ENCODE measurements at places on chromosomes 1 and 21. TPM values are rescaled to one million over a fixed set of nuclear protein-coding genes. Genes with fewer than 3 reads are reported as not detected.

FCRL4 gene
- total RNA-seq, result not detected

SMYD2 gene
- 35.5 TPM for total RNA-seq

SLC2A5 gene
- 0.27 TPM for total RNA-seq

TNFRSF8 gene
- total RNA-seq, result not detected

GTF2B gene
- 24.9 TPM for total RNA-seq

Data from chondrocyte (in vitro differentiated cells).